ENCODE measurements at places on chromosomes 2 and 18.

GRCh38 chr2:150418916-150419315 is 68.6 kb downstream of the RND3 start:
- no peak for DNase-seq

DNA sequence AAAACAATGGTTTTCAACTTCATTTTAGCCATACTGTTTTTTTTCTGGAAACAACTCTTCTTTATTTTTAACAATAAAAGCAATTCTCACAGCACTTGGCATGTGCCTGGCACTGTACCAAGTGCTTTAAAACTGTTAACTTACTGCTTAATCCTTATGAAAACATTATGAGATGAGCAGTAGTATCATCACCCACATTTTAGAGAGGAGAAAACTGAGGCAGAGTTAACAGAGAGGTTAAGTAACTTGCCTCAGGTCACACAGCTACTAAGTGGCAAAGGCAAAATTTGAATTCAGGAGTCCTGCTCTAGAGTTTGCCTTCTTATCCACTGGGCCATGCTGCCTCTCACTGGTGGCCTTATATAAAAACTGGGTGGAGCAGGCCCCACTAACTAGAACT is 23.2 kb downstream of the CTIF start:
- DNase-seq, result no peak

DNA sequence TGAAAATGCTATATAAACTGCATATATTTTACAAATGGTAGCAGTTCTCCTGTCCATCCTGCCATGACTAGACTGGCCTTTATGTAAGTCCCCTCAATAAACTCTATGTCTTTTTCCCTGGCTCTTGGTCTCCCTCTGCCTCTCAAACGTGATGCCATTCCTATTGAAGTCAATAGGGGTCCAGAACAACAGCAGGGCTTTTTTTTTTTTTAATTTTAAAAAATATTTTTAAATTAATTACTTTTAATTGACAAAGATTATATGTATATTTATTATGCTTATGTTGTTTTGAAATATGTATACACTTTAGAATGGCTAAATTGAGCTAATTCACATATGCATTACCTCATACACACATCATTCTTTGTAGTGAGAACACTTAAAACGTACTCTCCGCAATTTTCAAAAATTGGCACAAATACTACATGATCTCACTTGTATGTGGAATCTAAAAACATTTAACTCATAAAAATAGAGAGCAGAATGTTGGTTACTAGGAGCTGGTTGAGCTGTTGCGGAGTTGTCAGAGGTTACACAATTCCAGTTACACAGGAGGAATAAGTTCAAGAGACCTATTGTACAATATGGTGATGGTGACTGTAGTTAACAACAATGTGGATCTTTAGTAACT is 123.1 kb downstream of the LRRTM4 start:
- no peak for DNase-seq

DNA sequence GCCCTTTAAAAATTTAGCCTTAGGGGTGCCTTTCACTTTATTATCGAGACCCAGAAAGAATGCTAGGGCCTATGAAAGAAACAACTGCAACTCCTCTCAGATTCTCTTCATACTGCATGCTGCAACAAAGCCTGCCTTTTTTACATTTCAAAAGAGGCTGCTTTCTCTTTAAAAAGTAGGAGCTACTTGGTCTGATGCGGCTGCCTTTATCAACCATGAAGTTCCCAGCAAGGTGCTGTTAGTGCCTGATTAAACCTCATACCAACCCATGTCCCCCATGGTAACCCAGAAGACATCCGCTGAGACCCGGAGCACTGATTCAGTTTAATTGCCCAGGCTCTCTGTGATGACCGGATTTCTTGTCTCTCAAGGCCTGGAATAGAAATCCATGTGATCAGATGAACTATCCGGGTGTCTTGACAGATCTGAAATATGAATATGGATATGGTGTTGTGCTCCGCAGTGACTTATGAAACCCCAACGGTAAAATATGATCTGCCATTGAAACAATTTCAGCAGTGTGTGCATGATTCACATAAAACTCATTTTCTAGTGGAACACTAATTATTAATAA is 368.3 kb downstream of the ZNF521 start:
- no peak for DNase-seq

GRCh38 chr2:236041616-236042015 is 126.6 kb downstream of the GBX2 start:
- no peak for DNase-seq

- peak; percentile 26 for DNase-seq
Measured at GRCh38 chr2:207792244-207792785, 22.6 kb upstream of the FZD5 start.

Data from skeletal muscle cell (primary cell).